ENCODE measurements at places on chromosomes 1 and 21. TPM values are rescaled to one million over a fixed set of nuclear protein-coding genes. Genes with fewer than 3 reads are reported as not detected.

The RBP7 gene
- 2.7 TPM for polyA plus RNA-seq

The IRF6 gene
- 6.1 TPM for polyA plus RNA-seq

DNA sequence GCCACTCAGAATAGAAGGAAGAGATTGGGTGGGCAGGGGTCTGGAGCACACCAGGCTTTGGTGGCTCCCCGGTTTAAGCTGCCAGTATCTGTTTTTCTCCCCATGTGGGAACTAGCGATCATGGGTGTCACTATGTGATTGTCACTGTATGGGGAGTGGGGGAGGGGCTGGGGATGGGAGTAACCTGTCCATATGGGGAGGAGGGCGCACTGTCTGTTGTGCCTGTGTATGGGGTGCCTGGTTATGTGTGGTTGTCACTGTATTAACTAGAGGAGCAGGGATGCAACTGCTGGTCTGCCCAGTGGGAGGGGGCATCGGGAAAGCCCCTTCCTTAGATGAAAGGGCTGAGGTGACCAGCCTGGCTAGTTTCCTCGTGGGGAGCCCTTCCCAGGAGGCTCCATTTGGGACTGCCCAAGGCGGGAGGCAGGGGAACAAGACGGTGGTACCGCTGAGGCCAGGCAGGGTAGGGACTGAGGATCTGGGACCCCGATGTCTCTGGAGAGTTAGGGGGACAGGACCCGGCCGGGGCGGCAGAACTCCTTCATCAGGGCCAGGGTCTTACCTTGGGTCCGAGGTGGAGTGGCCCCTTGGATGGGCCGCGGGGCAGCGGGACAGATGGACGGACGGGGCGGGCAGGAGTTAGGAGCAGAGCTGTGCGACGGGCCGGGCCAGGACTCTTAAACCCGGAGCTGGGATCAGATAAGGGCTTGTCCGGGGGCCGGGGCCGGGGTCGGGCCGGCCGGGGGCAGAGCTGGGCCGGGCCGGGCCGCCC is at the start of gene KCNJ10:
Gene KCNJ10 (minus strand): TSS at position 701 of the 772 bp plus-strand sequence. CDS start 27,628 bp downstream, outside the sequence.
- no peak for DNase-seq

DNA sequence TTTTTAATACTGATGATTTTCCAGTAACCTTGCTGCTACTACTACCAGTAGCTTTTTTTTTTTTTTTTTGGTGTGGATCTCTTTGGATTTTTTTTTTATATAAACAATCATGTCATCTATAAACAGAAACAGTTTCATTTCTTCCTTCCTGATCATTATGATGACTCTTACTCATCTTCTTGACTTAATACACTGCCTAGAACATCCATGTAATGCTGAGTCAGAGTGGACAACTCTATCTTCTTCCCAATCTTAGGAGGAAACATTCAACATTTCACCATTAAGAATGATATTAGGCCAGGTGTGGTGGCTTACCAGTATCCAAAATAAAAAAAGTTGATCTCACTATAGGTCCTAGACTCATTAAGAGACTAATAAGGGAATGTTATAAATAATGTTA is 69.1 kb downstream of the RUSC1 start:
- DNase-seq, result no peak

GRCh38 chr21:44427241-44428120 is 27.8 kb upstream of the LRRC3 start:
- DNase-seq, result no peak

DNA sequence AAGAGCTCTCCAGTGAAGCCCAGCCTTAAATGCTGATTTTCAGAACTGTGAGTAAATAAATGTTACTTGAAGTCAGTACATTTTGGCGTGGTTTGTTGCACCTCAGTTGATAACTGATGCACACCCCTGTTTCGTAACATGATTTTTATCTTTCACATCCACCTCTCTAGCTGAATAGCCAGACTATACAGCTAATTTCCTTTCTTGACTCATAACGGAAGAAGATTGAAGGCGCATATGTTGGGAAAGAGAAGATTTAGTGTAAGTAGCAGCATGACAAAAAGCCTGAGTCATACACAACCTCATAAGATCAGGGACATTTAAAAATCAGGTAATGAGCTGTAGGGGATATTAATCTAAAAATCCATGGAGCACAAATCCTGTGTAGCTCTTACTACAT is 716.2 kb upstream of the ZP4 start:
- DNase-seq, result no peak

GRCh38 chr1:61083013-61083806 is 849 bp downstream of the NFIA start:
- no peak for DNase-seq

DNA sequence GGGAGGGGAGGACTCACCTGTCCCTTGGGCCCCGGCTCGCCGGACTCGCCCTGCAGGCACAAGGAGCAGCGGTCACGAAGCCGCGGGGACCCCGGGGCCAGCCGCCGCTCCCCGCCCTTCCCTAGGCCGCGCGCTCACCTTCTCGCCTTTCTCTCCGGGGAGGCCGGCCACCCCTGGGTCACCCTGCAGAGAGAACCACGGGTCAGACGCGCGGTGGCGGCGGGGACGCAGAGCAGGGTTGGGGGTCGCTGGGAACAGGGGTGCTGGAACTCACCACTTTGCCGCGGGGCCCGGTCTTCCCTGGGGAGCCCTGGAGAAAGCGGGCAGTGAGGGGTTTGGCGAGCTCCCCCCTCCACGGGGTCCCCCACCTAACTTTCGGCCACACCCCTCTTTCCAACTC is 13.3 kb downstream of the COL9A2 start:
- DNase-seq, result no peak

DNA sequence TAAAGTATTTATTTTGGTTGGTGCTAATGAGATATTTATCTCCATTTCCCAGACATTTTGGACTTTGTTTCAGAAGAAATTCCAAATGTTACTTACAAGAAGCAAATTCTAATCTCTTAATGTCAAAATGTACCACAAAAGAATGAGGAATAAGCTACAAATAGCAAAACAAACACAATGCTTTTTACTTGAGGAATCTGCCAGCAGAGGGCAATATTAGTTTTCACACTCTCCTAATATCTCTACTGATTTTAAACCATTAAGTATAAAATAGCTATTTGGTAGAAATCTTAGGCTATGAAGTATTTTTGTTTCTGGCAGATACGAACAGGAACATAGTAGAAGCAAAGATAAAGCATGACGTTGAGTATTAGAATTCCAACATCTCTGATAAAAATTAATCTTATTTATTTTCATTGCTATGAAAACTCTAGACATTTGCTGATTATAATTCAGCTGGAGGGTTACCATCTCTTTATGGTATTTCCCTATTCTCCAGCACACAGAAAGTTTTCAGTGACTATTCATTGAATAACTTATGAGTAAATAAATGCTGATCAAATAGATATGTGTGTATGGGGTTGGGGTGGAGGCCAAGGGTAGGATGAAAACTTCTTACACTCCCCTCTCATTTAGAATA is 13.4 kb upstream of the HMCN1 start:
- DNase-seq, result peak; percentile 79

GRCh38 chr1:228360533-228361313 is 45.9 kb downstream of the TRIM11 start:
- no peak for DNase-seq

Measured in muscle of leg (tissue), 16 donors.